ENCODE measurements at places on chromosomes 3 and 15.
A peak's percentile ranks its signal among the peaks of the same experiment; 100 is the strongest.

DNA sequence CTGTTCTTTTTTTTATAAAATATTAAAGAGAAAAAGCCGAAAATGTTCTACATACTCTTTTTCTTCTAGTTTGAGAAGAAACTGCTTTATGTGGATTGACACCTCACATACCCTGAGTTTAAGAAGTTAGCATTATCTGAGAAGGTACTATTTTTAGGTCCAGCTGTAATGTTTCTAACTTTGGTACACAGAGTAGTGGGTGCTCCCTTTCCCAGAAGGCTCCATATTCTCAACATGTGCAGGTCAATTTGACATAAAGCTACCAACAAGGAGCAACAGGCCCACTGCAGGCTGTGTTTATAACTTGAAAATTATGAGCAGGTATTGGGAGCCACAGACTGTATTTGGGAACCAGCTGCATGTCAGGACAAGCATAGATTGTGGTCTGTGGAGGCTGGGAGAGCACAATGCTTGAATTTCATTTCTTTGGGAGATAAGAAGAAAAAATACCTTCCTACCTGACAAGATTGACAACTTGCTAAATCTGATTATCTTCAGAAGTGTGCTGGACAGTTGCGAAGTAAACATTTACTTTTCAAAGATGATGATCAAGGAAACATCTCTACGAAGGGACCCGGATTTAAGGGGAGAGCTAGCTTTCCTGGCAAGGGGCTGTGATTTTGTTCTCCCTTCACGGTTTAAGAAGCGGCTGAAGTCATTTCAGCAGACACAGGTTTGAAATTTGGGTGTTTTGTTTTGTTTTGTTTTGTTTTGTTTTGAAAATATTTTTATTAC, 57.2 kb downstream of the PPP2R3A start:
- DNase-seq, result no peak

DNA sequence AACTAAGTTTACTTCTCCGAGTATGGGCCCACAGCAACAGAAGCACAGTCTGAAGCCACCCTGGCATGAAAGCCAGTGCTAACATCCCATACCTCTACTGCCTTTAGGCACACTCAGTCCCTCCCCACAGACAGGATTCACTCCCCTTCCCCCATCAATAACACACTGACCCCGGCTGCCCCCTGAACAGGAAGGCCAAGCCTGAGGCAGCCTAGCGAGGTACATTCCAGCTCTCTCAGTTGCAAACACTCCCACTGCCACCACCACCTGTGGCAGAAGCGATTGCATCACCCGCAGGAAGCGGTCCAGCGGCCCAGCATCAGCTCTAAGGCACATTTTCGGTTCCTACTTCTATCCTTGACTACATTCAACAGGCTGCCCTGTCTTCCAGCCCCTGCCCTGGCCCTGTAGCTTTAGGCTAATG, 7.0 kb upstream of the BMF start:
- DNase-seq, result no peak

GRCh38 chr3:60386306-60386705, 864.9 kb downstream of the FHIT start:
- DNase-seq, result no peak

GRCh38 chr15:85499371-85499887, 119.0 kb downstream of the AKAP13 start:
- DNase-seq, result no peak

DNA sequence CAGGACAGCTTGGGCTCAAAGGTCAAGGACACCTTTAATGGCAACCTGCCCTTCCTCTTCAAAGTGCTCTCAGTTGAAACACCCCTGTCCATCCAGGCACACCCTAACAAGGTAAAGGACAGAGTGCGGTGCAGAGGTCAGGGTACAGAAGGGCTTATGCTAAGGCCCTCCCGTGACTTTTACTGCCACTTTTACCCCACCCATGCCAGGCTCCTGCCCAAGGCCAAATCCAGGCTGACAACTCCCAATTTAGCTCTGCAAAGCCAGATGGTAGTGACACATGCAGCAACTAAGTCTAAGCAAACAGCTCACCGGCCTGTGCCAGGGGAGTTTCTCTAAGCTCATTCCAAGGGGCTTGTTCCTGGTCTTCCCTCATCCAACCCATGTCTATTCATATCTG, 1.6 kb downstream of the MPI start:
- DNase-seq, result no peak

GRCh38 chr15:65773386-65774111, 18.5 kb downstream of the DENND4A start:
- DNase-seq, result no peak

DNA sequence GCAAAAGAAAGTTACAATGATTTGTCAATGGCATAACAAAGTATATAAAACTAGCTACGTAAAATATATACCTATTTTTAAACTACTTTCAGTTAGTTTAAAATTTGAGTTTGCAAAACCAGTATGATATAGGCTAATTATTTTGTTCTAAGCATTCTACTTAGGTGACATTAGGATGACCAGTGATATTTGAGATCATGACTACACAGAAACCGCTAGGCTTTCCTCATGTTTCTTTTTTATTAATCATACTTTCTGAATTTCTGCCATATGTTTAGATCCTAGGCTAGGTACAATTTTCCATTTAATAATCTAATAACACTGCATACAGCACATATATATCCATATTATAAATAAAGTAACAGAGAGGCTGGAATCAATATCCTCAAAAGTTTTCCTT, 52.4 kb upstream of the XRN1 start:
- no peak for DNase-seq

- no peak for DNase-seq
Measured at GRCh38 chr3:36814066-36814717, 49.8 kb upstream of the DCLK3 start.

GRCh38 chr3:65303431-65303830, 615.6 kb upstream of the ADAMTS9 start:
- DNase-seq, result no peak

DNA sequence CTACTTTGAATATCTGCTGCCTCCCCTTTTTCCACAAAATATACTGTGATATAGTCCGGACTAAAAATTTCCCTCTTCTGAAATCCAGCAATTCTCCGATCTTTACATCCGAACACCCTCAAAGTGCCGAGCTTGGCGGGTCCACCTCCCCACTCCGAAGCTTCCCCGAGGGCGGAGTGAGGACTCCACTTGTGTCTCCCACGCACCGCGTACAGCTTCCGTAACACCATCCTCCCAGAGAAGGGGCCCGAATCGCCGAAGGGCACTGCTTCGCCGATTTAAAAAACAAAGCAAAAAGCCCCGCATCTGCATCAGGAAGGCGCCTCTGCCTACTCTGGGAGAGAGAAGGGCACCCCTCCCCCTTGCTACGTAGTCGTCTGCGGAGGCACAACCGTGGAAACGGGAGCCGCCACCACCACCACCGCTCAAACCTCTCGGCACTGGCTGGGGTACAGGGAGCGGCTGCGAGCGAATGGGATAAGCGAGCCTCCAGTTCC, 551 bp downstream of the NCBP2 start:
- peak; percentile 64 for DNase-seq

DNA sequence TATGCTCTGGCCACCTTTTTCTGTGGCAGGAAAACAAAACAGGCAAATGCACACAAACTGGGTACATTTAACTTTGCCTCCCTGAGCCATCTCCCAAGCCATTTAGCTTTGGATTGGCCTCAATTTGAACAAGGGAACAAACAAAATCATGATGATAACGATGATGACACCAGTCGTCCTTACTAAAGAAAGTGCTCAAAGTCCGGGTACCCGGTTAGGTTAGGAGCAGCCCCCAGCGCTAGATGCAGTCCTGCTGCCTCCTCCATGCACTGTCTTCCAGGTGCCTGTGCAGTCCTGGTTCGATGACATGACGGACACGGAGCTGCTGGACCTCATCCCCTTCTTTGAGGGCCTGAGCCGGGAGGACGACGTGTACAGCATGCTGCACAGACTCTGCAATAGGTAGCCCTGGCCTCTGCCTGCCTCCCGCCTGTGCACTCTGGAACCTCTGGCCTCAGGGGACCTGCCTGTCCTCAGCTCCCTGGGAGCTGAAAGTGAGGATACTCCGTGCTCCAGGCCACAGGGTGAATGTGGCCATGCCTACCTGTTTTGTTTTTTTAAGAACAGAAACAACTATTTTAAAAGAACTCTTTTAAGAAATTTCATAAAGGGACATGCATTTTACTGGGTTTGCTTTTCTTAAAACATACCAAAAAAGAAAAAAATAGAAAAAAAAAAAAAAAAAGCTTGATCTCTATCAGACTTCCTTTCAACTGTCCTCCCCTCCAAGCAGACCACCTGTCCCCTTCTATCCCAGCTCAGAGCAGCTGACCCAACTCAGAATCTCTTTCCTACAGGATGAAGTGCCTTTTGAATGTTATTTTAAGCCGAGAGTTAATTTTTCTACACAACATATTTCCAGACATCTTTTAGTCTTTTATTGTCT, 9.9 kb upstream of the VILL start:
- no peak for DNase-seq

GRCh38 chr3:18786650-18787323, 361.5 kb upstream of the KCNH8 start:
- no peak for DNase-seq

DNA sequence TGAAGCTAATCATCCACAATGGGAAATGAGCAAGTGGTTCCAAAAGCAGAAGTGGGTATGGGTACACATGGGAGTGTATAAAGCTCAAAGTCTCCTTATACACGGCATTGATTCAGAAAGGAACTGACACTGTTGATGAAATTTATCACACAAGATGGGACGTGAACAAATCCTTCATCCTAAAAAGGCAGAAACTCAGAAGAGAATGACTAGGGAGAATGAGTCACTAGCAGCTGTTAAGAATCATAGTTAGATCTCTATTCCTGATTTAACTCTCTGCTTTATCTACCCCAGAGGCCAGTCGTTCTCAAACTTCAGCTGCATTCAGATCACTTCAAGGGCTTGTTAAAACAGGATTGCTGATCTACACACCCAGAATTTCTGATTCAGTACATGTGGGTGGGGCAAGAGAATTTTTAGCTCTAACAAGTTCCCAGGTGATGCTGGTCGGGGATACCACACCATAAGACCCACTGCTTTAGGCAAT, 97.7 kb upstream of the PHLDB2 start:
- DNase-seq, result no peak

- DNase-seq, result no peak
Measured at GRCh38 chr3:129596194-129597086, 10.0 kb downstream of the PLXND1 start.
